Fibroblast of lung (primary cell): ENCODE measurements at places on chromosomes 4 and X.

DNA sequence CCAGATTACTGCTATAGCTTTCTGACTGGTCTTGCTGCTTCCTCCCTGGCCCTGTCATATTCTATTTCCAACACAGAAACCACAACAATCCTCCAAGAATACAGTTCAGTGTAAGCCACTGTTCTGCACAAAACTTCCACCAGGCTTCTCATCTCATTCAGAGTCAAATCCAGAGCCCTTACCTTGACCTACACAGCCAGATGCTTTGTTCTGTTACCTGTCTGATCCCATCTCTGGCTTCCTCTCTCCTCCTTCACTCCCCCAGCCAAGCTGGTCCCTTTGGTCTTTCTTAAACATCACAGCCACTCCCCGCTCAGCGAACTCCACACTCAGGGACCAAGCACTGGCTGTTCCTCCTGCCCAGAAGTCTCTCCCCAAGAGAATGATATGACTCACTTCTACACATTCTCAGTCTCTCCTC, 84.8 kb upstream of the BMP2K start:
- no peak for DNase-seq

DNA sequence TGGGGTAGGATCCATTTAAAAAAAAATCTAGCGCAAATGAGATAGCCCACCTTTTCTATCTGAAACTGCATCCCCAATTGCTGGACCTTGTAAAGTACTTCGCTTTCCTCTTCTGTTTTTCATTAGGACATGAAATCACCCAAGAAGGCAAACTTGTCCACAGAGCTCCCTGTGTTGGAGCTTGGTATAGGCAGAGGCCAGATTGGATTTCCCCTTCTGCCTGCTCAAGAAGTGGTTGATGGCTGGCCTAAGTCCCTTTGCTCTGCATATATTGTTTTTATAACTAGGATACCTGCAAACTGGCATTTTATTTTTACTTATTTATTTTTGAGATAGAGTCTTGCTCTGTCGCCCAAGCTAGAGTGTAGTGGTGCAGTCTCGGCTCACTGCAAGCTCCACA, 28.4 kb downstream of the RNF4 start:
- DNase-seq, result no peak

GRCh38 chr4:152479428-152480026, 56.4 kb downstream of the FBXW7 start:
- DNase-seq, result peak; percentile 83

- DNase-seq, result no peak
These were observed 158.0 kb downstream of the ARHGAP24 start for GRCh38 chr4:85632981-85633380.

DNA sequence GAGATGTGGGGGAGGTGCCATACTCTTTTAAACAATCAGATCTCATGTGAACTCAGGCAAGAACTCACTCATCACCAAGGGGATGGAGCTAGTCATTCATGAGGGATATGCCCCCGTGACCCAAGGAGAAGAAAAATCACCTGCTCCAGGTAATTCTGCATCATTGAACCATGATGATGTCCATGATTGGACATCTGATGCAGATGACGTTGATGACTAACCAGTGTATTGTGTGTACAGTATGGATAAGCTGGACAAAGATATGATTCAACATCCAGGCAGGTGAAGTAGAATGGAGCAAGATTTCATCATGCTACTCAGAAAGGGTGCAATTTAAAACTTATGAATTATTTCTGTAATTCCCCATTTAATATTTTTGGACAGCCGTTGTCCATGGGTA, 286.4 kb upstream of the SMIM31 start:
- DNase-seq, result no peak

- DNase-seq, result peak; percentile 25
These were observed 170.5 kb upstream of the PITX2 start for GRCh38 chr4:110793381-110793801.

DNA sequence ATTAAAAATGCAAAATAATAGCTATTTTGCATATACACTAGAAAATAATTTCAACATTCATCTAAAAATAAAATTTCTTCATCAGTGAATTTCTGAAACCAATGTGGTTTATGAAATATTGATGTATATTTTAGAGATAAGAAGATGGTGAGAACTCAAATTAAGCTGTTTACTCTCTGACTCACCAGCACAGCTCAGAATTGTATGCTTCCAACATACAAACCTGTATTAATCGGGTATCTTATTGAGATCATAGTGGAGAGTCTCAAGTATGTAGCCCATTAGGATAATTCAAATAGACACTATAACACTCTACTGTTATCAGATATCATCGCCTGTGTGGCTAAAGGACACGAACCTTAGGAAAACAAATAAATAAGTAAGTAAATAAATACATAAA, 899.5 kb upstream of the INTU start:
- peak; percentile 29 for DNase-seq

DNA sequence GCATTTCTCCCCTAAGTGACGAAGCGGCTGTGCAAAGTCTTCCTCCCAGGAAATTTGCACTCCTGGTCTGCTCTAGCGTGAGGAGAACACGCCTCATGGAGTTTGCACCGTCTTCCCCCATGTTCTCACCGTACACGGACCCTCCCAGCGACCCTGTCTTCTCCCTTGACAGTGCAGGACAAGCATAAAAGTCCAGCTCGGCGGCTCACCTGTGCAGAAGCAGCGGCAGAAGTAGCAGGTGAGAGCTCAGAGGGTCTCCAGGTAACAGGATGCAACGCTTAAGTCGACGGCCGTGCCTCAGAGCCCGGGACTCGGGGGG, 314 bp downstream of the P2RY8 start:
- no peak for DNase-seq

DNA sequence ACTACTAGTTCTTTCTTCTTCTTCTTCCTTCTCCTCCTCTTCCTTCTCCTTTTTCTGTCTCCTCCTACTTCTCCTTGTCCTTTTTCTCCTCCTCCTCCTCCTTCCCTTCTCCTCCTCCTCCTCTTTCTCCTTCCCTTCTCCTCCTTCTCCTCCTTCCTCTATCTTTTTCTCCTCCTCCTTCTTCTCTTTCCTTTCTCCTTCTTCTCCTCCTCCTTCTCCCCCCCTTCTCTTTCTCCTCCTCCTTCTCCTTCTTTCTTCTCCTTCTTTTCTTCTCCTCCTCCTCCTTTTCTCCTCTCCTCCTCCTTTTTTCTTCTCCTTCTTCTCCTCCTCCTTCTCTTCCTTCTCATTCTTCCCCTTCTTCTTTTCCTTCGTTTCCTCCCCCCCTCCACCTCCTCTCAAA, 21.8 kb upstream of the NAP1L5 start:
- DNase-seq, result no peak
